ENCODE measurements at places on chromosomes 12 and 14.

GRCh38 chr12:70319605-70320004 is 46.5 kb upstream of the KCNMB4 start:
- DNase-seq: no peak

GRCh38 chr12:10624605-10625004 is 11.2 kb upstream of the MAGOHB start:
- DNase-seq: no peak

- peak; percentile 54 for DNase-seq
Measured at GRCh38 chr14:100305324-100306100, 732 bp downstream of the SLC25A29 start.

DNA sequence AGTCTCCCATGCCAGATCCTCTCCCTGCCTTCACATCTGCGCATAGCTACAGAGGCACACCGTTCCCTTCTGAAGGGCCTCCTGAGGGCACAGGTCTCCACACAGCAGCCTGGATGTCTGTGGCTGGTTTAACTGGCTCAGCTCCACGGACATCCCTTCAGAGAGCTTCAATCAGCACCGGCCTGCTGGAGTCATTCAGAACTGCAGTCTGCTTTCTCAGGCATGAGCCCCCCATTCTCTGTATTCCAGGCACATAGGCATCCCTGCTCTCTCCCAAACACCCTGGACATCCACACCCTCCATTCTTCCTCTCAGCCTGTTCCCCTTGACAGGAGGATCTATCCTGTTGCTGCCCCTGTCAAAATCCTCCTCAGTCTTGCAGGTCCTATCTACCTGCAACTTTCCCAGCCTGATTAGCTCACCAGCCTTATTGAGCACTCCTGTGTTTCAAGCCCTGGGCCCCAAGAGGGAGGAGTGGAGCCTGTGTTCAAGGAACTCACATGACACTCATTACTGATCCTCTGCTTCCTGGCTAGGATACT is 2.9 kb upstream of the DHRS2 start:
- DNase-seq: no peak

- no peak for DNase-seq
Measured at GRCh38 chr14:104177411-104177810, 39.0 kb downstream of the KIF26A start.

DNA sequence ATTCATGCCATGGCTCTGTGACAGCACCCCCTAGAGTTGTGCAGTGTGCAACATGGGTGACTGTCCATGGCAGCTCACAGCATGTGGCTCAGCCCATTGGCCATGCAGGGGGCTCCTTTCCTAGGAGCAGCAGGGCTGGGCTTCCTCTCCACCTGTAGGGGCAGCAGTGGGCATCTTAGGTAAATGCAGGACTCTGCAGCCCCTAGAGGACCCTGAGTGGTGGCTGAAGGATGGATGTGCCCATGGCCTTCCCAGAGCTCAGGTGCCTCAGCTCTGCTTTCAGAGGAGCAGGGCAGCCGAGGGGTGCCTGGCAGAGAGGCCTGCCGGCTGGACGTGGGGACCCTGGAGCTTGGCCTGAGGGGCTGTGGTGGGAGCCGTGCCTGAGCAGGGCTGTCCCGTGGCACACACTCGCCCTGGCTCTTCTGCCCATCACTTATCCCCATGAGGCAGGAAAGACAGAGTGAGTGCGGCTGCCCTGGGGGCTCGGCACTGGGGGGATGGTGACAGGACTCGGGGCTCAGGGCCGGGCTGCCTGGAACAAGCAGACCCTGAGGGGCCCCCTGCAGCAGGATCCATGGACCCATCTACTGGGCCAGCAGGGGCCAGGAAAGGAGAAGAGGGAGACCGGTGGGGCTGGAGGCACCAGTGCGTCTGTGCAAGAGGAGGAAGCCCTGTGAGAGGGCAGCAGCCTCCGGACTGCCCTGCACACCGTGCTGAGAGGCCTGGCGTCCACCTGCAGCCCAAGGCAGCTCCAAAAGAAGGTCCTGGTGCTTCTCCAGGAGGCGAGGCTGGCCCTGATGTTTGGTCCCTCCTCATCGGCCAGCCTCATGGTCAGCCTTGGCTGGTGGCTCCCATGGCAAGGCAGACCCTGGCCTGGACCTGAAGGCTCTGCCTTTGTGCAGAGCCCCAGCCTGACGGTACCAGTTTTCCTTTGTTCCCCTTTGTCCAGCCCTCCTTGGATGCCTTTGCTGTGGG is 7.6 kb downstream of the ADSS1 start:
- no peak for DNase-seq

DNA sequence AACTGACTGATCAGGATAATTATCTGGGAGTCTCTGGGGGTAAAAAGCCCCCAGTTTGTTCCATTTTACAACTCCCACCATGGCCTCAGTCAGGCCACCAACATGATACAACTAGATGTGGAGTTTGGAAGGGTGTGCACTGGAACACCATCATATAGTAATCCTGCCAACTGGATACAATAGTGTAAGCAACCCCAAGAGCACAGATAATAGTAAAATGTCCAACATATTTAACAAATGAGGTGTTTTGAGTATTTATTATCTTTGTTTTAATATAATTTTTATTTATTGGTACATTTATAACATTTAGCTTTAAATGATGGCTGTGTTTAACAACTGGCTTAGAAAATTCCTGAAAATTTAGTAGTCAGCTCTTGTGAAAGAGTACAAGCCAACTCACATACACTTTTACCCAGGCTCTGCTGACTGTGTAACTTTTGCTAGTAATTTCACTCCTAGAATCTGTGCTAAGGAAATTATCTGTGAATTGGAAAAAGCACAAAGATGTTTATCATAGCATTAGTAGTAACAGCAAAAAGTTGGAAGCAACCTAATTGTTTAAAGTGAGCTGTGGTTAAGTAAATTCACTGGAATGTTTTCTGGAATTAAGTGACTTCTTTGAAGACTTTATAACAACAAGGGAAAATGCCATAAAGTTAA is 196.8 kb downstream of the RAD51B start:
- no peak for DNase-seq

GRCh38 chr12:108106599-108106998 is 22.5 kb upstream of the WSCD2 start:
- DNase-seq: no peak

- no peak for DNase-seq
Measured at GRCh38 chr14:106003351-106003750, 477.0 kb downstream of the TMEM121 start.

GRCh38 chr12:43290836-43291235 is 261.2 kb downstream of the ADAMTS20 start:
- no peak for DNase-seq

DNA sequence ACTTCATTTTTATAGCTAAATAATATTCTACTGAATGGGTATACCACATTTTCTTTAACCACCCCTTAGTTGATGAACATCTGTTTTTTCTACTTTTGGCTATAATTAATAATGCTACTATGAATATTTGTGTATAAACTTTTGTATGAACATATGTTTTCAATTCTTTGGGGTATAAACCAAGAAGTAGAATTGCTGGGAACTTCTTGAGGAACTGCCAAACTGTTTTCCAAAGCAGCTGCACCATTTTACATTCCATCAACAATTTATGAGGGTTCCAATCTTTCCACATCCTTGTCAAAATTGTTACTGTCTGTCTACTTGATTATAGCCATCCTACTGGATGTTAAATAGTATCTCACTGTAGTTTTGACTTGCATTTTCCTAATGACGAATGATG is 221.8 kb downstream of the PRKD1 start:
- no peak for DNase-seq

DNA sequence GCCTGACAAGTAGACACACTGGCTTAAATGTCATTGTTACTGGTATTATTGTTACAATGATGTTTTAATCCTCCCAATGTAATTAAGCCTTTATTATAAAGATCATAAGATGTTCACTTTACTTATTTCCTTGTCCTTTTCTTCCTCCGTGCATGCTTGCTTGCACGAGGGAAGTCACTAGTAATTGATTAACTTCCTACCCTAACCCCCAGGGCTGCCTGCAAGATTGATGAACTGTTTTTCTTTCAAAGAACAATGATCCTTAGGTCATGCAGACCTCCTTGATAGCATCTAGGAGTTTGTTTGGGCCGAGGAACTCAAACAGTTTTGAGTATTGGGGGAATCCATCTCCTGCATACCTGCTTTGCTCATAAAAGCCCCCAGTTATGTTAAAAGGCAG is 43.0 kb downstream of the GLRX5 start:
- no peak for DNase-seq

- DNase-seq: peak; percentile 55
Measured at GRCh38 chr12:6452944-6453630, 1.2 kb downstream of the TAPBPL start.

DNA sequence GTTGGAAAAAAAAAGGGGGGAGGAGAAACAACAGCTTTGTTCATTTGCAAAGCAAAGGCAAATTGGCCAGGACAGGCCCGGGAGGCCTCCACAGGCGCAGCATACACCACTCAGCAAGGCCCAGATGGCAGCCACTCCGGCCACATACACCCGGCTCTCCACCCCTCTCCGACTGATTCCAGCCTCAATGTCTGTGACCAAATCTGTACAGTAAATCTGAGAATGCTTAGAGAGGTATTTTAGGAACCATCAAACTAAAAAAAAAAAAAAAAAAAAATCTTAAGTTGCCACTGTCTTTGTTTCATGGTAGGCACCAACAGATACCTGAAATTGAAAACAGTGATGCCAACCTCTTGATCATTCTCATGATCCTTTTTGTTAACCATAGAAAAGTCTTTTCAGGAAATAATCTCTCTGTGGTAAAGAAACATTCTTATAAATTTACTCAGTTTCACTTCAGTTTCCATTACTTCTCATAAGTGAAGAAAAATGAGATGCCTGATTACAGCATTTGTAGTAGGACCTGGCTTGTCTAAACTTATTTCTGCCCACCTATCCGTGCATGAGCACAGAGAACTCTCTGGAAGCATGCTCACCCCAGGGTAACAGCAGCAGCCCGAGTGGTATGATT is 20.2 kb downstream of the VPS37B start:
- DNase-seq: no peak

DNA sequence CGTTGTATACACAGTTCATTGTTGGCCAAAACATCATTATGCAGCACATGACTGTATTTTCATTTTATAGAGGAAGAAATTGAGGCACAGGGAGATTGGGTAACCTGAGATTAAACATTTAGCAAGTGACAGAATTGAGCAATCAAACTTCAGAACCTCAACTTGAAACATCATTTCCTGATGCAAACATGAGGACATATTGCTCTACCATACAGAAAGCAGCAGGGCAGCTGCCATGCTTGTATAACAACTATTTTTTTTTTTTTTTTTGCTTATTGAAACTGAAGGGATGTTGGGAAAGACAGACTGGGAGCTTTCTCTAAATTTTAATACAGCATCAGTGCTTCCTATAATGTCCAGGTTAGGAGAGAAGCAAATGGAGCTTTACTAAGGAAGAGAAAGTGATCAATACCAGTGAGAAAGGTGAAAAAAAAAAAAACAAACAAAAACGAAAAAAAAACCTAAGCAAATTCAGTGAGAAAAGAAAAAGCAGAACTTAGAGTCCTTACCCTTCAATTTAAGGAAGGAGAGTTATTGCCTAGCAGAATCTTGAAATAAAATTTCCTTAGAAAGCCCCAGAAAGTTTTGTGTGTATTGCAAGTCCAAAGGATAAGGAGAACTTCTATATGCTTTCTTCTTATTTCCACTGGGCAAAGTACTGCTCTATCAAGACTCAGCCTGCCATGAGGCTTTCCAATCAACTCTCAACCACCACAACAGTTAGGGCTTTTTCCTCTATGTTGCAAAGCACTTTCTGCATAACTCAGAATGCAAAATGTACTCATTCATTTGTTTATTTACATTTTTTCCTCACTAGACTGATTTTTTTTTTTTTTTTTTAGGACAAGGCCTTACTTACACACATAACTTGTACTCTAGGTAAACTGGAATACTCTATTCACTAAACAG is 21.6 kb downstream of the BTG1 start:
- no peak for DNase-seq

DNA sequence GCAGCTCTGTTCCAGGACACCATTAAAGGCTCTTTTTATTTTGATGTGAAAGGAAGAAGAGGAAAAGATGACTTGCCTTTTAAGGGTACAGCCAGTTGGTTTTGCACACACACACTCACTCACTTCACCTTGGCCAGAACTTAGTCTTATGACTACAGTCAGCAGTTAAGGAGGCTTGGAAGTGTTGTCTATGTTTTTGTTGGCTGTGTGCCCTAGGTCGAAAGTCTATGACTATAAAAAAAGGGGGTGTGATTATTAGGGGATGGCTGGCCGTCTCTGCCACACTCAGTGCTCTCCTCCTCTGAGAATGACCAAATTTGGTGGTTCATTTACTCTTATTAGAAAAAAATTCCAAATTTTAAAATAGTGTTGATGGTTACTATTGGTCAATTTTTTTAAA is 139.5 kb upstream of the OTX2 start:
- DNase-seq: no peak

- no peak for DNase-seq
Measured at GRCh38 chr12:86735072-86735471, 478.9 kb upstream of the MGAT4C start.

DNA sequence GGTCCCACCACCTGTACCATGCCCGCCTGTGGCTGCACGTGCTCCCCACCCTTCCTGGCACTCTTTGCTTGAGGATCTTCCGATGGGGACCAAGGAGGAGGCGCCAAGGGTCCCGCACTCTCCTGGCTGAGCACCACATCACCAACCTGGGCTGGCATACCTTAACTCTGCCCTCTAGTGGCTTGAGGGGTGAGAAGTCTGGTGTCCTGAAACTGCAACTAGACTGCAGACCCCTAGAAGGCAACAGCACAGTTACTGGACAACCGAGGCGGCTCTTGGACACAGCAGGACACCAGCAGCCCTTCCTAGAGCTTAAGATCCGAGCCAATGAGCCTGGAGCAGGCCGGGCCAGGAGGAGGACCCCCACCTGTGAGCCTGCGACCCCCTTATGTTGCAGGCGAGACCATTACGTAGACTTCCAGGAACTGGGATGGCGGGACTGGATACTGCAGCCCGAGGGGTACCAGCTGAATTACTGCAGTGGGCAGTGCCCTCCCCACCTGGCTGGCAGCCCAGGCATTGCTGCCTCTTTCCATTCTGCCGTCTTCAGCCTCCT is 1.1 kb downstream of the INHBE start:
- peak; percentile 28 for DNase-seq

Data from DMS79 (cell line).